ENCODE measurements at places on chromosomes 2 and 18. TPM values are rescaled to one million over a fixed set of nuclear protein-coding genes. Genes with fewer than 3 reads are reported as not detected.

GRCh38 chr2:26088038-26088643, 54.3 kb downstream of the RAB10 start:
- DNase-seq: no peak

- DNase-seq: no peak
Measured at GRCh38 chr18:5720132-5720531, 175.2 kb downstream of the TMEM200C start.

DNA sequence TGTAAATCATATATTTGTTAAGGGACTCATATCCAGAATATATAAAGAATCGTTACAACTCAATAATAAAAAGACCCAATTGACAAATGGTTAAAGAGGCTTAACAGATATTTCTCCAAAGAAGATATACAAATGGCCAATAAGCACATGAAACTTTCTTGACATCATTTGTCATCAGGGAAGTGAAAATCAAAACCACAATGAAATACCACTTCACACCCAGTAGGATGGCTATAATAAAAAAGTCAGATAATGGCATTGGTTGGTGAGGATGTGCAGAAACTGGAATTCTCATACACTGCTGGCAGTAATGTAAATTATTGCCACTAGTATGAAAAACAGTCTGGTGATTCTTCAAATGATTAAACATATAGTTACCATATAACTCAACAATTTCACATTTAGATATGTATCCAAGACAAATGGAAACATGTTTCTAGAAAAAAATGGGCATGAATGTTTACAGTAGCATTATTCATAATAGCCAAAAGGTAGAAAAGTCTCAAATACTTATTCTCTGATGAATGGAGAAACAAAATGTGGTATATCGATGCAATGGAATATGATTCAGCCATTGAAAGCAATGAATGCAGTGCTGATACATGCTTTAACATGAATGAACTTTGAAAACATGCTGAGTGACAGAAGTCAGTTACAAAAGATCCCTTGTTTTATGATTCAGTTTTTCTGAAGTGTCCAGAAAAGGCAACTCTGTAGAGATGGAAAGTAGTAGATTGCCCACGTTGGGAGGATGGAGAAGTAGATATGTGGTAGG, 304.6 kb upstream of the ZEB2 start:
- no peak for DNase-seq

DNA sequence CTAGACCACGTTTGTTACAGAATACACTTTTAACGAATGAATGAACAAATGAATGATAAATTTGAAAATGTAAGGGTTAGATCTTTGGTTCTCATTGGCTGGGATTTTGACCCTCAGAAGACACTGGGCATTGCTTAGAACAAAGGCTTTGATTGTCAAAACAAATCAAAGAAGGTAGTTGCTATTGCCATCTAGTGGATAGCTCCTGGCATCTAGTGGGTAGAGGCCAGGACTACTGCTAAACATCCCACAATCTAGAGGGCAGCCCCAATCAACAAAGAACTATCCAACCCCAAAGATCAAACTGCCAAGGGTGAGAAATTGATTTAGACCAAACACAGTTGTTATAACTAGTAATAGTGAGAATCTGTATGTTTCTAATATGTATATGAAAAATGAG, 552.3 kb downstream of the KCNJ3 start:
- no peak for DNase-seq

The FAM124B gene
- 4.4 TPM for total RNA-seq

DNA sequence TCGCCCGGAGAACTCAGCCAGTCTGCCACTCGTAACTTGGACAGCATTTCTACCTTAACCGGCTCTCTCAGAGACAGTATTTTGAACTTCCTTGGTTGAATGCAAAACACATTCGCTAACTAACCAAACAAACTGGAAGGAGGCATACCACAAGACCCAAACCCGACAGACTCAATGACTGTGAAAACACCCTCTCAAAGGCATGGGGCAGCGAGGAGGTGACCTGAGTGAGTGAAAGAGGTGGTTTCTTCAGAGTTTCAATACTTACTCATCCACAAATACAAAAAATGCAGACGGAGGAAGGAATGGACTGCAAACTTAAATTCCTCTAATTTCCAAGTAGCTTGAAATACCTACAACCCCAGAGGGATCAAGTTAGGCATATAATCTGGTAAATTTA, 132.9 kb downstream of the GAREM1 start:
- DNase-seq: no peak

- no peak for DNase-seq
Measured at GRCh38 chr2:15701341-15701907, 109.8 kb downstream of the DDX1 start.

The UCN gene
- total RNA-seq: 2.8 TPM

DNA sequence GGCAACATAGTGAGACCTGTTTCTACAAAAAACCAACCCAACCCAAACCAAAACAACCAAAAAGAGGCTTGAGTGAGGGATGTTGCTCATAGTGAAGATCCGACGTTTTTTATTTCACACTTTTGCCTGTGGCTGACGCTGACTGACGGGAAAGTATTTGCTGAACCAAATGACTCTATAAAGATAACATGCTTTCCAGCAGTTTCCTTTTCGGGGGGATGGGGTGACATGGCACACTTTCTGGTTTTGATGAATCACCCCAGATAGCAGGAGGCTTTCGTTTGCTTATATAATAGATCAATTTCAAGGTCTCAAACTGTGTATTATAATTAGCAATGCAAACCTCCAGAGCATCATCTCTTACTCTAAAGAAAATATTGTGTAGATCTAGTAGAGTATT, 150.8 kb downstream of the AQP4 start:
- no peak for DNase-seq

DNA sequence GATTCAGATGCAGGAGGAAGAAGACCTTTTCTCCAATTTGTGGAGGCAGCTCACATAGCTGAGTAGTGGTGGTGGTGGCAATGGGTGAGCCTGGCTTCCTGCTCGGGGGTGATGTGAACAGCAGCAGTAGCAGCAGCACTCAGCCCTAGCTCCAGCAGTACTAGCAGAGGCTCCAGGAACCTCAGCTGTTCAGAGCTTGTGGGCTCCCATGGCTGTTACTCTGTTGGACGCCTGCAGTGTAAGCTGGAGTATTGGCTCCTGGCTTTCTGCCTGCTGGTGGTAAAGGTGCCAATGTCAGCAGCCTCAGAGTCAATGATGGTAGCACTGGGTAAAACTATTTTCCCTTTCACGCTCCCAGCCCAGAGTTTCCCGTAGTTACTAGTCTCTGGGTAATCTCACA, 3.1 kb upstream of the SEH1L start:
- DNase-seq: no peak

DNA sequence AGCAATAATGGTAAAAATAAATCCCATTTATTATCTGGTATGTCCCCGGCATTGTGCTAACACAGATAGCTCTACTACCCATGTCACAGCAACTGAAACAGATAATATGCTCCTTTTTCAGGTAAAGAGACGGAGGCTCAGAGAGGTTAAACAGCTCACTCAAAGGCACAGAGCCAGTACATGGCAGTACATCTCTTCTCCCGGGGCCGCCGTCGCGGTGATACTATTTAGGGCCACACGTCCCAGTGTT, 693 bp upstream of the PDK1 start:
- no peak for DNase-seq

DNA sequence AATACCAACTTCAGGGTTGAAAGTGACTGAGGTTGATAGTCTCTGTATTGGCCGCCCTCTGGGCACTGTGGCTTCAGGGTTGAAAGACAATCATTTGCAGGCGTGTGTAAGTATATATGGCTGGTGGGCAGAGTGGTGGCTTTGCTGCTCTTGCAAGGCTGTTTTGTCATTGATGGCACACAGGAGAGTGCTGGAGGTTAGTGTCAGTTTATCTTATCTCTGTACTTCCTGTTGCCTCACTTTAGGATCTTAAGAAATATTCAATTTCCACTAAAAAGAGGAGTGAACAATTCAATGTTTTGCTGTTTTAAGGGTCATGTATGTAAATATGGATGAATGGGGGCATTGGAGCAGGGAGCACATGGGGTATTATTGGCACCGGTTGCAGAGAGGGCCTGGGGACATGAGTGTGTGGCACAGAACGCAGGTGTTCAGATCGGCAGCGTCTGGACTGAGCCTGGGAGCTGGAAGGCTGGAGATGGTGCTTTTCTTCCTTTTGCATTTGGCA, 51.5 kb downstream of the NCK2 start:
- no peak for DNase-seq
